CD4-positive, alpha-beta T cell treated with Interleukin-1 beta for 1 hour (primary cell): ENCODE measurements at places on chromosomes 6 and 20.

GRCh38 chr6:35185971-35186370, 27.8 kb upstream of the SCUBE3 start:
- DNase-seq = no peak

DNA sequence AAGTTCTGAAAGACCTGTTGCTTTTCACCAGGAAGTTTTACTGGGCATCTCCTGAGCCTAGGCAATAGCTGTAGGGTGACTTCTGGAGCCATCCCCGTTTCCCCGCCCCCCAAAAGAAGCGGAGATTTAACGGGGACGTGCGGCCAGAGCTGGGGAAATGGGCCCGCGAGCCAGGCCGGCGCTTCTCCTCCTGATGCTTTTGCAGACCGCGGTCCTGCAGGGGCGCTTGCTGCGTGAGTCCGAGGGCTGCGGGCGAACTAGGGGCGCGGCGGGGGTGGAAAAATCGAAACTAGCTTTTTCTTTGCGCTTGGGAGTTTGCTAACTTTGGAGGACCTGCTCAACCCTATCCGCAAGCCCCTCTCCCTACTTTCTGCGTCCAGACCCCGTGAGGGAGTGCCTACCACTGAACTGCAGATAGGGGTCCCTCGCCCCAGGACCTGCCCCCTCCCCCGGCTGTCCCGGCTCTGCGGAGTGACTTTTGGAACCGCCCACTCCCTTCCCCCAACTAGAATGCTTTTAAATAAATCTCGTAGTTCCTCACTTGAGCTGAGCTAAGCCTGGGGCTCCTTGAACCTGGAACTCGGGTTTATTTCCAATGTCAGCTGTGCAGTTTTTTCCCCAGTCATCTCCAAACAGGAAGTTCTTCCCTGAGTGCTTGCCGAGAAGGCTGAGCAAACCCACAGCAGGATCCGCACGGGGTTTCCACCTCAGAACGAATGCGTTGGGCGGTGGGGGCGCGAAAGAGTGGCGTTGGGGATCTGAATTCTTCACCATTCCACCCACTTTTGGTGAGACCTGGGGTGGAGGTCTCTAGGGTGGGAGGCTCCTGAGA, at the start of gene HFE:
HFE (plus strand) TSS at position 146 of the 832 bp plus-strand sequence; CDS start at position 158, 12 bp downstream.
- DNase-seq = peak; percentile 24

- peak; percentile 77 for DNase-seq
Observed at GRCh38 chr6:111973118-111973761, 80.7 kb upstream of the CCN6 start.

DNA sequence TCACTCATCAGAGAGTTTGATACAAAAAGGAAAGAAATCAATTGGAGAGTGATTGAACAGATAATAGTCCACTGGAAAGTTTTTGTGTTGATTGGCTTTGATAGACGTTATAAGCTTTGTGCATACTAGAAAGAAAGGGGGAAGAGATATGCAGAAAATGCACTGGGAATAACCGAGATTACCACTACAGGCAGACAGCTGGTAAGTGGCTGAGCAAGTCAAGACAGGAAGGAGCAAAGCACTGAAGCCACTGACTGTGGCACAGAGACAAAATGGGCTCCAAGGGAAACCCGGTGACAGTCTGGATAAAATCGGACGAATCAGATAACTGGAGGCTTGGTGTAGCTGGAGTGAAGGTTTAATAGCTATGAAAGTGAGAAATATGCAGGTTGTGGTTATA, 209.0 kb downstream of the SIM1 start:
- DNase-seq = no peak

DNA sequence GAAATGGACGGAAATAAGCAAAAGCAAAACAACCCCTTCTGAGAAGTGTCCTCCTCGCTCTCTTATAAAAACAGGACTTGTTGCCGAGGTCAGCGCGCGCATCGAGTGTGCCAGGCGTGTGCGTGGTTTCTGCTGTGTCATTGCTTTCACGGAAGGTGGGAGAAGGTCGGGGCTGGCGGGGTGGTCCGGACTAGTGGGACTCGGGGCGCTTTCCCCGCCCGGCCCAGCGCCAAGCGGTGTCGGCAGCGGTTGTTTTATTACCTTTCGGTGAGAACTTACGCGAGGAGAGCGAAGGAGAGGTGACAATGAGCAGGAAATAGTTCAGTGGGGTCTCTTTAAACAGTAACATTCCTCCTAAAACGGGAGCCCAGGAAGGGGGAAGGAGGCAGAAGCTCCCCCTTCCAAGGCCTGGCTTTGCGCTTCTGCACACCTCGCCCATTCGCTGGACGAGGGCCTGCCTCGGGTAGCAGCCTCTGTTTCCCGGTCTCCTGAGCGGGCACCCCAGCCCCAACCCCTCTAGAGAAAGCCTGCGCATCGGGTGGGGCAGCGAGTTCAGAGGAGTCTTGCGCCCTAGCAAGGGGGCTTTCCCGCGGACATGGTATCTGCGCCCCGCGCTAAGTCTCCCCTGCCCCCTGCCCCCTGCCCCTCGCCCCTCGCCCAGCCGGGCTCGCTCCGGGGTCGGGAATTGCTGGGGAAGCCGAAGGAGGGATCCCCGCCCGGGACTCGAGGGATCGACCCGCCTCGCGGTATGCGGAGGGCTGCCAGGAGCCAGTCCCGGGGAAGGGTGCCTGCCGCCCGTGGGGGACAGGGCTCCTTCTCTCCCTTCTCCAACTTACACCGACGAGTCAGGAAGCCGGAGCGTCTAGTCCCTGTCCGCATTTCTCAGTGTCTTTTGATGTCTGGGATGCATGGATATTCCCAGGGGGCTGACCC, 1.2 kb upstream of the TBXT start:
- DNase-seq = no peak

DNA sequence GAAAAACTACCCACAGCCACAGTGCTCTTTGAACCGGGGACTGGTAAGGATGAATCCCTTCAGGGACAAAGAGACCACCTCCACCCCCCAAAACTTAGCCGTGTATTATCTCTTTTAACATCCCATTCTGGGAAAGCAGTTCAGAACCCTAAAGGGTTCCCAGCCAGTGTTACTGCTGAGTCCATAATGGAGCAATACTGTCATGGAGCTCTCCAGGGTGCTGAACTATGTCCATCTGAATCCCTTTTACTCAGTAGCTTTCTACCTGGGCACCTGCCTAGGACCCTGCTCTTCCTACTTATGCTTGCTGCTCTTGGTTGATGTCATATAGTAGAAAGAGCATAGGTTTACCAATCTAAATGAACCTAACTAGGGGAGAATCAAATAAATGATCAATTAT, 22.3 kb upstream of the SAYSD1 start:
- DNase-seq = no peak

- no peak for DNase-seq
Observed at GRCh38 chr6:1066449-1067090, 245.3 kb upstream of the FOXQ1 start.

GRCh38 chr6:145539831-145540230, 195.5 kb downstream of the EPM2A start:
- DNase-seq = no peak

- DNase-seq = no peak
Observed at GRCh38 chr20:24863356-24863755, 85.7 kb upstream of the CST7 start.

DNA sequence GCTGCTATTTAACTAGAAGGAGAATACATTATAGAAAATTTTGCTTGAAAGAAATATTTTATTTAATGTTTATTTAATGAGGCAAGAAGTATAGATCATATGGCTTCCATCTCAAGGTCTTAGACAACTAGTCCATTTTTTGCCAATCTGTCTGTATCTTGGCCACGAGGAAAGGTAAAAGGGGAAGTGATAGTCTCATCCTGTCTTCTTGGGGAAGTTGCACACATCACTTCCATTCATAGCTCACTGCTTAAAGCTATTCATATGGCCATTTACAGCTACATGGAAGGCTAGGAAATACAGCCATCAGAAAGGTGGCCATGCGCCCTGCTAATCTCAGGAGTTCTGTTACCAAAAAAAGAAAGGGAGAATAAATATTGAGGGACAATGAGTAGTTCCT, 50.8 kb downstream of the METTL24 start:
- no peak for DNase-seq
